ENCODE measurements at places on chromosomes 7 and 10.

- DNase-seq: no peak
Measured at GRCh38 chr10:126686268-126686667, 15.8 kb upstream of the C10orf90 start.

GRCh38 chr10:30154126-30154525 lies 94.7 kb upstream of the JCAD start:
- DNase-seq: no peak

- DNase-seq: no peak
Measured at GRCh38 chr10:86674912-86675311, 6.6 kb downstream of the LDB3 start.

DNA sequence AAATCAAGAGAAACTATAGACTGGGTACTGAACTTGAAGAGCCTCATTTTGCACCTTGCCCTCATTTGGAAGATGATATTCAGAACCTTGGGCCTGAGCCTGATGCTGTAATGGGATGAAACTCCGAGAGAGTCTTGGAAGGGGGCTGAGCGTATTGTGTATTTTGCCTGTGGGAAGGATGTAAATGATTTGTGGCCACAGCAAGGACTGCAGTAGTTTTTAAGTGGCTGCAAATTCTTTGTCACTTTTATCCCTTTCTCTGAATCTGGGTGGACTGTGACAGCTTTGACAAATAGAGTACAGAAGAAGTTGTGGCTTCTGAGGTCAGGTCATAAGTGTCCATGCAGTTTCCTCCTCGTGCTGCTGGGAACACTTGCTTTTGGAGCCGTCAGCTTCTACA lies 221.2 kb downstream of the ADRA2A start:
- DNase-seq: no peak

GRCh38 chr7:3370068-3370830 lies 69.2 kb downstream of the SDK1 start:
- no peak for DNase-seq

GRCh38 chr7:94236960-94237359 lies 157.7 kb upstream of the COL1A2 start:
- no peak for DNase-seq

DNA sequence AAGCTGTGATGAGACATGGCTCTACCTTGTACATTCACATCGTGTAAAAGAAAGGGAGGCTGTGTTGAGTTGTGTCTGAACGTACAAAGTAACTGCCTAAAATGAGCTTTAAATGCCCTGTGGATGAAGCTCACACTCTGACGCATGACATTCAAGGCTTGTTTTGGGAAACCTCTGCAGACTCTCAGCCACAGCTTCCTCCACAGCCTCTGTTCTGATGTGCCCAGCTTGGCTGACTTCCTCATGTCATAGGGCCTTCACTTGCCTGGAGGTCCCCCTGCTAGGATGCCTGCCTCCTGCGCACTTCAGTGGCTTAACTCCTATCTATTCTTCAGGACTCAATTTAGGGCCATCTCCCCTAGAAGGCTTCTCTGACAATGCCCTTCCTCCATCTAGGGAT lies 230.0 kb upstream of the HABP2 start:
- DNase-seq: no peak

DNA sequence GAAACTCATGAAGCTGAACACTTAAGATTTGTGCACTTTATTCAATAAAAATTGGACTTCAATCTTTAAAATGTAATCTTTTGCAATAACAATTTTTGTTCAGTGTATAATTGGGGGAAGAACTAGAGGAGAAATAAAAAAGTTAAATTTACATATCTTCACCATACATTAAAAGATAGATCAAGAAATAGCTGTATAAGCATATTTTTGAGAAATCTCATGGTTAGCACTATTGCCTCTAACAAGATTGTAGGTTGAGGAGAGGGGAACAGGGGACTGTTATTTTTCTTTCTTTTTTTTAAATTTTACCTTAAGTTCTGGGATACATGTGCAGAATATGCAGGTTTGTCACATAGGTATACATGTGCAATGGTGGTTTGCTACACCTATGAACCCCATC lies 5.3 kb downstream of the AMPH start:
- no peak for DNase-seq

DNA sequence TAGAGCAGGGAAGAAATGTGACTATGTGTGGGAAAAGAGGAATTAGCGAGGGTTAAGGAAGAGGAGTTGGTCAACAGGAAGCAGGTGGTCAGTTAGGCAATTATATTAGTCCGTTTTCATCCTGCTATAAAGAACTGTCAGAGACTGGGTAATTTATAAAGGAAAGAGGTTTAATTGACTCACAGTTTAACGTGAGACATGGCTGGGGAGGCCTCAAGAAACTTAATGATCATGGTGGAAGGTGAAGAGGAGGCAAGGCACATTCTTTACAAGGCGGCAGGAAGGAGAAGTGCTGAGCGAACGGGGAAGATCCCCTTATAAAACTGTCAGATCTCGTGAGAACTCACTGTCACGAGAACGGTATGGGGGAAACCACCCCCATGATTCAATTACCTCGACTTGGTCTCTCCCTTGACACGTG lies 35.0 kb downstream of the RAMP3 start:
- DNase-seq: peak; percentile 44

GRCh38 chr10:72981882-72982529 lies 27.4 kb upstream of the PLA2G12B start:
- DNase-seq: no peak

DNA sequence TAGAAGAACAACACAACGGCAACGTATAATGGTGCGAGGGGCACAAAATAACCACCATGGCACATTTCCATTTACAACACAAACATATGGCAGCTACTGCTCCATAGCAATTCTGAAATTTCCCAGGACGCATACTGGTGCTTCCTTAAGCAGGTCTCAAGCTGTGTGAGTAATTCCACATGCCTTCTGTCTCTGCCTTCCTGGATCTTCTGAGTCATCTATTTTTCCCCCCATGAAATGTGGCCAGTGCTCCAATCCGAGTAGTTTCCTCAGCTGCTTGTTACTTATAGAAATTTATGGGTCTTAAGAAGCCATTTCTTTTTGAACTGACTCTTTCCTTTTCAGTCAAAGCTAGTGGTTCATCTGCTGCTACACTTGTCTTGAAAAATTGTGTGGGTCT lies 256.6 kb upstream of the KLF6 start:
- DNase-seq: no peak

DNA sequence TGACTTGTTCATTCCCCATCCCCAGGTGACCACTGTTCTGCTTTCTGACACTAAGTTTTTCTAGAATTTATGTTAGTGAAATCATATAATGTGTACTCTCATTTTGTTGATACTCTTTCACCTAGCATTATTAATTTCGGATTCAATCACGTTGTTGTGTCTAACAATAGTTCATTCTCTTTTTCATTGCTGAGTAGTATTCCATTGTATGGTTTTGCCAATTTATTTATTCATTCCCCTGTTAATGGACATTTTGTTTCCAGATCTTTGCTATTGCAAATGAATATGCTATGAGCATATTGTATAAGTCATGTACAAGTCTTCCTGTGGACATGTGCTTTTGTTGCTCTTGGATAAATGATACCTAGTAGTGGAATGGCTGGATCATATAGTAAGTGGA lies 146.4 kb downstream of the FAM204A start:
- DNase-seq: no peak

GRCh38 chr7:94188350-94188749 lies 184.2 kb upstream of the BET1 start:
- no peak for DNase-seq

DNA sequence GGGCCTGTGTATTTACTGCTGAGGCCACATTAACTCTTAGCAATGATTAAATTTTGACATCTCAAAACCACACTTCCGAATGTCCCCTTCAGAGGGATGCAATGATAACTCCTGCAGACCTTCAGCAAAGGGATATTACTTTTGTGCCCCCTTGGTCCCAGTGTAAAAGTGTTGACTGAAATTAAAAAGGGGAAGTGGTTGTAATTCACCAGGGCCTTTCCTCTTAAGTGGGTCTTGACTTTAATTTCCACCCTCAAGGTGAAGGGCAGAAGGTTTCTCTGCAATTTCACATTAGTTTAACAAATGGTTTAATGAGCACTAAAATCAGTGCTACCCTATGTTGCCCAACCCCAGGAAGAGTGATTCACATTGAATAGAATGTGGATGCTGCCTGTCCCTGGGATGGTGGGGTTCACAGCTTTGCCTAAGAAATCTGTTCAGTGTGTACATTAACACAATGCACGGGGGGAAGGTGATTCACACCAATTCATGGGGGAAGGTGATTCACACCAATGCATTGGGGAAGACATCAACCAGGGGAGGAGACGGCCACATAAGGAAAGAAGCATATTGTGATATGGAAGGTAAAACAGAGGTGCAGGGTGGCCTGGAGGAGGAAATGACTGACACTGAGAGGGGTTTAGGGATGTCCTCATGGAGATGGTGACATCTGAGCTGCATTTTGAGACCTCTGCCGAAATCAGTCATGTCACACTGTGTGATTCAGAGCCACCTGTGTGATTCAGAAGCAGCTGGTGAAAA lies 19.4 kb upstream of the TNS3 start:
- DNase-seq: no peak

DNA sequence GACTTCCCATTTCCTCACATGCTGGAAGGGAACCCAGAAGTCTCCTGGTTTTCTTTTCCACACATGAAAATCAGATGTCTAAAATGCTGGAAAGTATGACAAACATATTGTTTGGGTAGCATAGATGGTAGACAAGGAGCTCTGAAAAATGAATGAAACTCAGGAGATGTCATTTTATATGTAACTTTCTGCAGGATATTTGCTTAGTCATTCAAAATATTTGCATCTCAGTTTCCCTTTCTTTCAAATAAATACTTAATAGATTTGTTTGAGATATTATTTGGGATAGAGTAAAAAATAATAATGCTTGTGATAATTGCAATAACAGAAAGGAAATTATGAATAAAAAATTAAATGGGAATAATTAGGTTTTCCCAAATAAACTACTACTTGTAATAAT lies 298.9 kb upstream of the ADARB2 start:
- no peak for DNase-seq

- DNase-seq: no peak
Measured at GRCh38 chr7:92769394-92769699, 67.0 kb downstream of the CDK6 start.

DNA sequence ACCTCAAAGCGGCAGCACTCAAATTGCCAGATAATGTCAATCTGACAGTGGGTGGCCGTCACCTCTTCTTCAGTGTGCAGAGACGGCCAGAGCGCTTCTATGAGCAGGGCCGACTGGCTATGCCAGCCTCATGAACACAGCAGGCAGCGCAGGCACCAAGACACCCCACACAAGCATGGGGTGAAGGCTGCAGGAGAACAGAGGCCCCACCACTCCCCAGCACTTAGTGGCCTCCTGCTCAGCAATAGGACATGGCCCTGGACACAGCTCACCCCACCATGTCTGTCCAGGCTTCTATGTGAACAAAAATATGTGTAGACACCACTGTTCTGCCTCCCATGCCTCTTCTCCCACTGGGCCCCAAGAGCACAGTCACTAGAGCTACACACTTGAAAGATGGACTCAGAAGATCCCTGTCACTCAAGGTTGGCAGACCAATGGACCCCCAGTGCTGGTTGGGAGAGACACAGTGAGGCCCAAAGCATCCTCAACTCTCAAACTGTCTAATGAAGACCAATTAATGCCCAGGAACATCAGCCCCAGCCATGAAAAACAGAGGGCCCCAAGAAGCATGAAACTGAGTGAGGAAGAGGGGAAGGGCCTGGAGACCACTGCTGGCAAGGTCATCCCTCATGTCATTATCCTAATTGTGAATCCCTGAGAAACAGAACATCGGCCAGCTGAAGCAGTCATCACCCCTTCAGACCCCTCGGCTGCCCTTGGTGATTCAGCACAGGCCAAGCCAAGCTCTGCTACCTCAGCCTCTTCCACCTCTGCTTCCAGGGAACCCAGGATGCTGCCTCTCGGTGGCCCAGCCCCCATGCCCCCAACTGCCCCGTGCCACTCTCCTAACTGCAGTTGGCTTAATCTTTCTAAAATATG lies 77.7 kb downstream of the GRID1 start:
- DNase-seq: no peak

GRCh38 chr7:28042721-28043120 lies 137.9 kb downstream of the JAZF1 start:
- no peak for DNase-seq

- no peak for DNase-seq
Measured at GRCh38 chr10:1601406-1601805, 135.9 kb downstream of the ADARB2 start.

DNA sequence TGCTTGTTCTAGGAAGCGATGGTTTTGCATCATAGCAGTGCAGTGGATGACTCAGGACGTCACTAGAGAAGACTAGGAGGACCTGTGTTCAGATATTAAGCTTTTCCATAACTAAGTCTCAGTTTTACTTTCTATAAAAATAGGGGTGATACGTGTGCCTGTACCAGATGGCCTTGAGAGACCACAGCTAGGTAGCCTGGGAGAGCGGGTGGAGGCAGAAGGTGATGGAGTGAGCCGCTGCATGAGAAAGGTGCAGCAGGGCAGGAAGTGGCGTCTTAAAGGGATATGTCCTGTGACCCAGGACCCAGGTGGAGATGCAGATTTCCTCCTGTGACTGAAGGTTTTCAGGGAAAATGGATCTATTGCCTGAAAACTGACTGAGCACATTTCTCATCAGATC lies 304.9 kb downstream of the CDC14C start:
- DNase-seq: no peak

GRCh38 chr10:124227988-124228387 lies 134.6 kb upstream of the CHST15 start:
- DNase-seq: no peak

DNA sequence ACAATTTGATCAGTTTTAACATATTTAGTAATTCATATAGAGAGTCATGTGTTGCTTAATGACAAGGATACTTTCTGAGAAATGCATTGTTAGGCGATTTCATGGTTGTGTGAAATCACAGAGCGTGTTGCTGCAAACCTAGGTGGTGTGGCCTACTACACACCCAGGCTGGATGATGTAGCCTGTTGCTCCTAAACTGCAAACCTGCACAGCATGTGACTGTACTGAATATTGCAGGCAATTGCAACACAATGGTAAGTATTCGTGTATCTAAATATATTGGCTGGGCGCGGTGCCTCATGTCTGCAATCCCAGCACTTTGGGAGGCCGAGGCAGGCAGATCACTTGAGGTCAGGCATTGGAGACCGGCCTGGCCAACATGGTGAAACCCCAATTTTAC lies 73.7 kb upstream of the BAIAP2L1 start:
- no peak for DNase-seq

GRCh38 chr7:94561841-94562514 lies 52.4 kb downstream of the CASD1 start:
- no peak for DNase-seq

- no peak for DNase-seq
Measured at GRCh38 chr7:81903115-81903514, 133.3 kb upstream of the HGF start.

GRCh38 chr10:53638006-53638405 lies 865.4 kb upstream of the MBL2 start:
- no peak for DNase-seq

GRCh38 chr10:132671228-132672154 lies 114.5 kb downstream of the NKX6-2 start:
- no peak for DNase-seq

DNA sequence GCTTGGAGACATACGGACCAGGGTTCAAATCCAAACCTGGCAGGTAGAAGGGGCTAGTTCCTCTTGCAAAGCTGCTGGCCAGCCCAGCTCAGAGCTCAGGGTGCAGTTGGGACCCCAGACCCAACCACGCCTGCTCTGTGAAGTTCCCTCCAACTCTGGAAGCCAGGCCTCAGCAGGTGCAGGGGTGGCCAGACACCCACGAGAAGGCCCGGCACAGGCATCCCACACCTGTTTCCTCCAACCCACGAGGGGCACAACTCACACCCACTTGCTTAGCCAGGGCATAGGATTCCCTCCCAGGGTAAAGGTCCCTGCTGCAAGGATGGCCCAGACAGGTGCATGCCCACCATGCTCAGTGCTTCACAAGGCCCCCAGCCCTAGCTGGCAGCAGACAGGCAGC lies 262.4 kb downstream of the GRID1 start:
- DNase-seq: no peak

- DNase-seq: no peak
Measured at GRCh38 chr7:28621369-28621841, 209.1 kb downstream of the CREB5 start.
